ENCODE measurements at places on chromosomes 3 and 15.
A peak's percentile ranks its signal among the peaks of the same experiment; 100 is the strongest.

DNA sequence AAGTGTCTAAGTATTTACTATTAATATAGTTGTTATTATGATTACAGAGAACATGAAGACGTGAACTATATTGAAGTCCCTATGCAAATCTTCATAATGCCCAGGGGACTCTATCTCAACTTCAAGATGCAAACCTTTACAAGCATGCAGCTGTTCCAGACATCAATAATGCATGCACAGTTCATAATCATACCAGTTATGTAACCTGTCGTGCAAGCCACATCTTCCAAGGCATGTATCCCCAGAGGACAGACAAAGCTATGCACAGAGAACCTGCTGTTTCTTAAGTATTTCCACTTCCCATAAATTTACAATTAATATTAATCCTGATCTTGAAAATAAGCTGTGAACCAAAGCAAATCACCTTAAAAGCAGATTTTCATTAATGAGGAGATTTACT is 534.1 kb downstream of the TUSC7 start:
- DNase-seq = no peak

DNA sequence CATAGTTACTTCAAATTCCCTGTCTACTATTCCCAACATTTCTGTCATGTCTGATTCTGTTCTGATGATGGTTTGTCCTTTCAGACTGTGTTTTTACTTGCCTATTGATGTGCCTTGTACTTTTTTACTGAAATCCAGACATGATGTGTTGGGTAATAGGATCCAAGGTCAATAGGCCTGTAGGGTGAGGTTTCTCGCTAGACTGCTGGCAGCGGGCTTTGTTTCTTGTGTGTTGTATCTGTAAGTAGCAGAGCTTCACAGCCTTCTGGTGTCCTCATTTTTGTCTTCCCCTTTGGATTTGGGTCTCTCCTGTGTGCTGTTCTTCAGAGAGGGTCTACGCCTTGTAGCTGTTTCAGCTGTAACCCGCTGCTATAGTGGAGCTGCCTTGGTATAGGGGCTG is 140.3 kb downstream of the GABRG3 start:
- no peak for DNase-seq

DNA sequence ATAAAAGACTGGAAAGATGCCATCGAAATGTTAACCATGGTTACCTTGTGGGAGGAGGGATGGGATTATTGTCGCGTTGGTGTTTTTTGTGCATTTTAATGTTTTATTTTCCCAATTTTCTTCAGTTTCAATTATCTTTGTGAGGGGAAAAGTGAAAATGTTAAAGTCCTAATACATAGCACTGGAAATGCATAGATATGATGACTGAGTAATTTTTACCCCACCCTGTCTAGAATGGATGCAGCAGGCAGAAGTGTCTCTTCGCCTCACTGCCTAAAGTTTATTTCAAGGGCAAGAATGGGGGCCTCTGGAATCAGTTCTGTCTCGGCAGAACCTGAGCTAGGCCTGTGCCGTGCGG is 11.5 kb downstream of the FOXL2 start:
- DNase-seq = no peak

DNA sequence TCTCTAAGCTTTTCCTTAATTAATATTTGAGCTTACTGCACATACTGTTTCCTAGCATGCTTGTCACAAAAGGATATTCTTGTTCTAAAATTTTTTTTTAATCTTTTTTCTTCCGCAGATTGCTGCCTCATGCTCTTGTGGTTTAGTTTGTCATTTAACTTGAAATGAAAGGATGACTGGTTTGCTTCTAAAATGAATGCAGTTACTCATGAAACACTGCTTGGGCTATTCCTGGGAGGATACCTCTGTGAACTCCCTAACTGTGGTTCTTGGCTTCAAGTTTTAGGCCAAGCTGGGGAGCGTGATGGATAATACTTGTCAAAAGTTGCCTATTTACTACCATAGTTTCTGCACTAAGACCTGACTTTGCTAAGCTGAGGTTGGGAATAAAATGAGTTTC is 64.0 kb downstream of the USP13 start:
- DNase-seq = no peak

GRCh38 chr15:63987796-63988378 is 58.4 kb downstream of the DAPK2 start:
- no peak for DNase-seq

DNA sequence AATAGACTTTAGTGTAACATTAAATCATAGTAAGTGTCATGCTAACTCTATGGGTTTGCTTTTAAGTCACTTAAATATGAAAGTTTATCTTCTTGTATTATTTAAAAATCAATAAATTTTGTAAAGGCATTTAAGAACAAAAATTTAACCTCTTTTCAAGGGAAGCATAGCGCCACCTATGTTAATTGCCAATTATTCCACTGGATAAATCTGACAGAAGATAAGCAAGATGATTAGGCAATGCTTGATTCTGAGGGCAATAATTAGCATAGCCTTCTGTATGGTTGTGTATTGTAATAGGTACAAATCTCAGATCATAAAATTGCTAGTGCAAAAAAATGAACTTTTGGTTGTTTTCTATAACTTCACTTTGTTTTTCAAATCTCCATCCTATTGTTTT is 560.1 kb downstream of the GRM7 start:
- no peak for DNase-seq

DNA sequence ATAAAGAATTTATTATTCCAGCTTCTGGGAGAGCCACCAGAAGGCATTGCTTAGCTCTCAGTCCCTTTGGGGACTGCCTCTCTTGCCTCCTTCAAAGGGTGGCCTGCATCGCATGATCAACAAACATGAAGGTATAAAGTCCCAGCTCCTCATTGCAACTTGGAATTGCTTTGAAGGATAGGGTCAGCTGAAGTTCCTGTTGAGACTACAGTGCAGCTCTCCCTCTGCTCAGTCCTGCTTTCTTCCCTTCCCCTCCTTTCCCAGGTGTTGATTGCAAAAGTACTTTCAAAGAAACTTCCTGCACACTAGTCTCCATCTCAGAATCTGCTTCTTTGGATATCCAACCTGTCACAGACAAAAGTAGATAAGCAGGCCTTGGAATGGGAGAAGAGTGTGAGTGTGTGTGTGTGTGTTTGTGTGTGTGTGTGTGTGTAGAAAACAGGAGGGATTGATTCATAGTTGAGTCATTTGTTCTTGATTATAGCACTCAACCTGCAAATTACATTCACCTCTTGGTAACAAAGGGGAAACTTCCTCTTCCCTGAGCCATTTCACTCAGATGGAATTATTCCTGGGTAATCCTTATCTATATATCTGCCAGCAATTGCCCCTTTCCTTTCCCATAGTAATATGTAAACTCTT is 13.7 kb downstream of the CCR8 start:
- no peak for DNase-seq

DNA sequence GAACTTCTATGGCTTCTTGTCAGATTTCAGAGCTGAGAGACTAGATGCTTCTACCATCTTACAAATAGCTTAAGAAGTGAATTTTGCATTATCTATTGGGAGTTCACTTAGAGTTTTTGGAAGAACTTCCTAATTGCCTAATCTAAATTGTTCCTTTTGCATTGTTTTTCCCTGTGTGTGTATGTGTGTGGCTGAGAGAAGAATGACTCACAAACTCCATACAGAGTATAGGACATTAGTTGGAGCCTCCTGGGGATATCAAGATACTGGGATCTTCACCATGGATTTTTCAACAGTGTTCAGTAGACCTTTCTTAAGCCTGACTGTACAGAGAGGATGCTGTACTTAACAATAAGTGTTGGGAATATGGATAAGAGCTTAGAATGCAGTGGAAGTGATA is 10.9 kb downstream of the TLNRD1 start:
- DNase-seq = no peak

DNA sequence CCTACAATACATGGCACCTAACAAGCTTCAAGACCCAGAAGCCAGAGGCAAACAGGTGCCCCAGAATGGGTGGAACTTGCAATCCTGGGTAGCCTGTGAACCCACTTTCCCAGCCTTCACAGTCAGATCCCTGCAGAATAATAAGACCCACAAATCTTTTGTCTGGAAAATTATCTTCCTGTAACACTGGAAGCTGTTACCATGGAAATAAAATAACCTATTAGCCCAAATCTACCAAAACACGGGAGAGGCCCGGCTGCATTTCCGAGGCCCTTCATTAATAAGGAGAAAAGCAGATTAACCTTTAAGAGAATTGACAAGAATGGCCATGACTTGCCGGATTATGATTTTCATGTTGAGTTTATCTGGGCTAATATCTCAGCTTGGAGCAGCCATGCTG is 256.1 kb upstream of the PROK2 start:
- DNase-seq = no peak

- peak; percentile 69 for DNase-seq
Measured at GRCh38 chr15:101368086-101368780, 73.2 kb upstream of the SNRPA1 start.

DNA sequence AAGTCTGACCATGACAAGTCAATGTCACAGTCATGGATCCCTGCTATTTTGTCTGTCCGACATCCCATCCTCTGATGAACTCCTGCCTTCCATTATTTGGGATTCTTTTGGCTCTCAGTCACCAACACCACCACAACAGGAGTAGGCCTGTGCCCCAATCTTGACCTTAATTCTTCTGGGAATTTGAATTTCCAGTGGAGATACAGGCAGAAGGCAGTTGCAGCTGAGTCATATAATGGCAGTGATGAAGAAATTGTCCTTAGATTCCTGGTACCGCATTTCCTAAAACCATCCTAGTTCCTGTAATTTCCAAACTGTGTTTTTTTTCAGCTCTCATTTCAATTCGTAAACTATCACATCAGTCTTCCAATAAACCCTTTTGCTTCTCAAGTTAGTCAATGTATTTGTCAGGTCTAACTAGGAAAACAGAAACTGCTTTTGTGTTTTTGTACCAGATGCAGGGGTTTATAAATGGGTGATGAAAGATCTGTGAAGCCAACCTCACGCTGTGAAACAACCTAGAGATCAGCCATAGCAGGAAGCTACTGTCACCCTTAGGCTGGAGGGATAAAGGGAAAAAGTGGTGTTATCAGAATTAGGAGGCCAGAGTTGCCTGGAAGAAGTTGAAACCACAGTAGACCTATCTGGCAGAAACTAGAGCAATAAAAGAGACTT is 126.3 kb upstream of the TMEM108 start:
- DNase-seq = no peak

DNA sequence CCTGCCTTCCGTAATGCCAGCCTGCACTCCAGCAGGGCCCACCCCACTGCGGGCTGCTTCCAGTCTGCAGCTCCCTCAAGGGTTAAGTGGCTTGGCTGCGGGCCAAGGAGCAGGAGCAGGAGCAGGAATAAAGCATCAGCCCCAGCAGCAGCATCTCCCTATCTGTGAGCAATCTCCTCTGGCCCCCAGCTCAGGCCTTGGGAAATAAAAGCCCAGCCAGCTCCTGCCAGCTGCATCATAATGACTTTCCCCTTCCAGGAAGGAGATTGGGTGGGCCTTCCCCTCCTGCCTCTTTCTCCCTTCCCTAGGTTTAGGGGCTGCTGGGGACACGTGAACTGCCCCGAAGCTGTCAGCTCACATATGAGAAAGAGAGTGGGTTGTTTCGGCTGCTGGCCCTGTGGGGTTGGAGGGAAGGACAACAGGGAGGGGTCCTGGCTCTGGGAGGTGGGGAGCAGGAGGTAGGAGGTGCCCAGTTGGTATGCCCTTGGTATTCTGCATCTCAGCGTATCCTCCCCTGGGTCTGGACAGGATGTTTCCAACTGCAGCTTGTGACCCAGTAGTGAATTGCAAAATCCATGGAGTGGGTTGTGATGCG is 34.6 kb upstream of the FGD5 start:
- no peak for DNase-seq

Measured in left ventricle myocardium inferior (tissue), 1 donor.